ENCODE measurements at places on chromosomes 12 and 14.

GRCh38 chr12:109291521-109292341, 17.4 kb downstream of the FOXN4 start:
- DNase-seq, result no peak

DNA sequence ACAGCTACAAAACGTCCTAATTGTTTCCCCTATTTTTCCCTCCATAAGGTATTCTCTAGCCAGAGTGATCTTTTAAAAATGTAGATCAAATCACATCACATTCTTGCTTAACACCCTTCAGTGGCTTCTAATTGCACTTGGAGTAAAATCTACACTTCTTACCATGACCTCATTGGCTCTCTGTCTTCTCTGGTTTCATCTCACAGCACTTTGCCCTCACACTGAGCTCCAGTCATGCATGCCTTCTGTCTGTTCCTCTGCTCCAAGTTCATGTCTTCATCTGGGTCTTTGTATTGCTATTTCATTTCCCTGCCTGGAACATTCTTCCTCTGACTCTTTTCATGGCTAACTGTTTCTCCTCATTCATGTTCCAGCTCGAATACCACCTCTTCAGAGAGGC, 220.4 kb upstream of the GARIN6 start:
- no peak for DNase-seq

DNA sequence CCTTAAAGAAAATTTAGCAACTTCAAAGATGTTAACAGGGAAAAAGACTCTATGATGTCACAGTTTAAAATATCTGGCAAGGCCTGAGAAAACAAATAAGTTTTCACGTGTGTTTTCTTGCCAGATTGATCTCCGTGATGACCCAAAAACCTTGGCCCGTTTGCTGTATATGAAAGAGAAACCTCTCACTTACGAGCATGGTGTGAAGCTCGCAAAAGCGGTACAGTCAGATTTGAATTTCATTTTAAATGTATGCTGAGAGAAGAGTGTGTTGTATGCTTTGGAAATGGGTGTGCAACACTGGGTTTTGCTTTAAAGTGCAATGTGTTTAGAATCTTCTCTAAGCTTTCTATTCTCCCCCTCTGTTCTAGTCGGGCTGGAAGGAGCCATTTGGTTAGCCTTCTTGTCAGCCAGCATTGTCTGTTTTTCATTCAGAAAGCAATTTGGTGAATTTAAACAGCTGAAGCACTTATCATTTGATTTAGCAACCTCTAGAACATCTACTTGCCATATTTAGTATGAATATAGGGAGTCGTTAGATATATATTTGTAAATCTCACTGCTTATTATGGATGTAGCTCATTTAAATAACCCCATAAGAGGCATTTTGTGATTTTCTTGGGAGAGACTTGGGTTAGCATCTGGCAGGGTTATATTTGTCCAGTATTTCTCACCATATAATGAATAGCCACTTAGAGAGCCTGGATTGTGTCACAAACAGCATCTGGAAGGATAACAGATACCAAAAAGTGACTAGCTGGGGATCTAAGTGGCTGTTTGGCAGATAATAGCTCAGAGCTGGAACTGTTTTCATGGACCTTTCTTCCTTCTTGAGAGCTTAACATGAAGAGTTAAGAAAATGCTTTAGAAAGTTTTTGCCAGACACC, 35.5 kb downstream of the GPHB5 start:
- no peak for DNase-seq

DNA sequence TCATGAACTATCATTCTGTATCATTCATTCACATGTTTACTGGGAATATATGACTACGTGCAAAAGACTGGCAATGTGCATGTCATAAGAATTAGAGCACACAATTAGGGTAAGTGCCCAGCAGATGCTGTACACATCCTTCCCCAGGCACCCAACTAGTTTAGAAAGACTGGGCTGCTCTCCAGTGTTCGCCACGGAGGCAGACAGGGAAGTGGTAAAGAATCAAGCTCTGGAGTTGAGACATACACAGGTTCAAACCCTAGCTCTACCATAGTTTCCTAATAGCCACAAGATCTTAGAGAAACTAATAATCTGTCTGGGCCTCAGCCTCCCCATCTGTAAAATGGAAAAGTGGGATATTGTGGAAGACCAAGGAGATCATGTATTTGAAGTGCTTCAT, 6.8 kb downstream of the TMCC3 start:
- no peak for DNase-seq

- no peak for DNase-seq
Observed at GRCh38 chr12:125129591-125130255, 64.5 kb downstream of the AACS start.

DNA sequence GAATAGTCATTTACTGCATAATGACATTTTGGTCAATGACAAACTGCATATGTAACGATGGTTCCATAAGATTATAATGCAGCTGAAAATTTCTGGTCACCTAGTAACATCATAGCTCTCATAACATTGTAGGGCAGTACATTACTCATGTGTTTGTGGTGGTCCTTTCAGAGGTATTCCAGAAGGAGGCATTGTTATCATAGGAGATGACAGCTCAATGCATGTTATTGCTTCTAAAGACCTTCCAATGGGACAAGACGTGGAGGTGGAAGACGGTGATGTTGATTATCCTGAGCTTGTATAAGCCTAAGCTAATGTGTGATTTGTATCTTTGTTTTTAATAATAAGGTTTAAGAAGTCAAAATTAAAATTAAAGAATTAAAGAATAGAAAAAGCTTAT, 43.8 kb upstream of the TSPAN11 start:
- no peak for DNase-seq

Data from activated CD4-positive, alpha-beta T cell treated with anti-CD3 and anti-CD28 coated beads for 4 hours (primary cell).